Daoy (cell line): ENCODE measurements at places on chromosomes 7 and 10.

DNA sequence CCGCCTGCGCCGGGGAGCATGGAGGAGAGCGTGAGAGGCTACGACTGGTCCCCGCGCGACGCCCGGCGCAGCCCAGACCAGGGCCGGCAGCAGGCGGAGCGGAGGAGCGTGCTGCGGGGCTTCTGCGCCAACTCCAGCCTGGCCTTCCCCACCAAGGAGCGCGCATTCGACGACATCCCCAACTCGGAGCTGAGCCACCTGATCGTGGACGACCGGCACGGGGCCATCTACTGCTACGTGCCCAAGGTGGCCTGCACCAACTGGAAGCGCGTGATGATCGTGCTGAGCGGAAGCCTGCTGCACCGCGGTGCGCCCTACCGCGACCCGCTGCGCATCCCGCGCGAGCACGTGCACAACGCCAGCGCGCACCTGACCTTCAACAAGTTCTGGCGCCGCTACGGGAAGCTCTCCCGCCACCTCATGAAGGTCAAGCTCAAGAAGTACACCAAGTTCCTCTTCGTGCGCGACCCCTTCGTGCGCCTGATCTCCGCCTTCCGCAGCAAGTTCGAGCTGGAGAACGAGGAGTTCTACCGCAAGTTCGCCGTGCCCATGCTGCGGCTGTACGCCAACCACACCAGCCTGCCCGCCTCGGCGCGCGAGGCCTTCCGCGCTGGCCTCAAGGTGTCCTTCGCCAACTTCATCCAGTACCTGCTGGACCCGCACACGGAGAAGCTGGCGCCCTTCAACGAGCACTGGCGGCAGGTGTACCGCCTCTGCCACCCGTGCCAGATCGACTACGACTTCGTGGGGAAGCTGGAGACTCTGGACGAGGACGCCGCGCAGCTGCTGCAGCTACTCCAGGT, 29.7 kb downstream of the CHST12 start:
- DNase-seq, result no peak

GRCh38 chr7:155228459-155228845, 69.2 kb upstream of the INSIG1 start:
- peak; percentile 76 for DNase-seq

DNA sequence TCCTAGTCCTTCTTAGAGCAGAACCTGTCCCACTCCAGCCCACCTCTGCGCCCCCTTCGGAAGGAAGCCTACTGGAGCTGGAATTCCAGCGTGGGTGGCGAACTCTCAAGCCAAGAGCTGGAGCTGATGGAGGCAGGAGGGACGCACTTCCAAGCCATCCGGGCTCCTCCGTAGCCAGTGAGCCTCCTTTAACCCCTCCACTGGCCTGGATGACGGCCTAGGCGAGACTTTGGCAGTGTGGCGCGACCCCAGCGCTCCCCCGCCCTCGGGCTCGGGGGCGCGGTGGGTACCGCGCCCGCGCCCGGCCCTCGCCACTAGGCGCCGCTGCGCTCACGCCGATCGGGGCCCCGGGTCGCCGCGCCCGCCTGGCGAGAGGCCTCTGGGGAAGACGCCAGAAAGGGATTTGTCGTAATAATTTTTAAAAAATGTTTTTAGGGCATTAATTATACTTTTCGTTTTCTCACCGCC, 5.1 kb upstream of the EMX2 start:
- peak; percentile 49 for DNase-seq

GRCh38 chr10:74814797-74815196, 11.6 kb upstream of the KAT6B start:
- no peak for DNase-seq

DNA sequence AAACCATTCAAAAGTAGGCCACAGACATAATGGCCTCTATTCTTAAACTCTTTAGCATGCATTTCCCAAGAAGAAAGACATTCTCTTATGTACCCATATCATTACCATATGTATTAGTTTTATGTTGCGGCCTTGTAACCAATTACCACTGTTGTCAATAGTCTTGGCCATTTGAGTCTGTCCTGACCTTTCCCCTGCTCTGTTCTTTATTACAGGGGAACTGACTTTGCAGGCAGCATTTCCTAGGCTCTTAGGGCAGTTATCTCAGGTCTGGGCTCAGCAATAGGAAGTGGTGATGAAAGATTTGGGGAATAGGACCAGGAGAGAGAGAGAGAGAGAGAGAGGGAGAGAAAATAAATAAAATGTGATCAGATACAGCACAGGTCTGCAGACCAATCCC, 194.5 kb upstream of the LRGUK start:
- DNase-seq, result no peak

DNA sequence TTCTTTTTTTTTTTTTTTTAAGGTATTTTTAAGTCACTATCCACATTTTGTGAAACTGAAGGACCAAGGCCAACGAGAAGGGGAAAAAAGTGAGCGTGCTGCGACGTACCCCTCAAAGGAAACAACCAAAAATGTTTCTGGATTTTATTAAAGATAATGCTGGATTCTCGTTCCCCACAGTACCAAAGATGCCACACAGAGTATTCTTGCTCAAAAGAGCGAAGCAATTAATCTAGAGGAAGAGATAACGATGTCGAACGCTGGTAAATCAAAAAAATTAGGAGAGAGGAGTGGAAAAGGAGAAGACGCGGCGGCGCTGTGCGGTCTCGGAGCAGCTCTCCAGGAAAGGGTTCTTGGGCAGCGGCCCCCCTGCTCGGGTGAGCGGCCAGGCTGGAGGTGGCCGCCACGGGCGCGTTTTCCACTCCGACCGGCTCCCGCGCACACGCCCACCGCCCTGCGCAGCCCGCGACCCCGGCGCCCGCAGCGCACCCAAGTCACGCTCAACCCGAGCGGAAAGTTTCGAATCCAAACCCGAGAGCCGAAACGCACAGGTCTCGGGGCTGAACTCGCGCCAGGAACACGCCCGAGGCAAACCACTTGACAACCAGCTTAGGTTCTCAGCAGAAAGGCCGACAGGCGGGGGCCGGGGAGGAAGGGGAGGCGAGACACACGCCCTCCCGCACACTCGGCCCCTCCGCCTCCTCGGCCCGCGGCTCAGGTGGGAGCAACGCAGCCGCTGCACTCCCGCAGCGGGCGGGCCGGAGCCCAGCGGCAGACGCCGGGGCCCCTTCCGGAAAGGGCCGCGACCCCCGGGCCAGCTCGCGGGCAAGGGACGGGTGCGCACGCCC, 989 bp downstream of the SRPK2 start:
- DNase-seq, result peak; percentile 86

GRCh38 chr7:44386139-44386913, 60.9 kb upstream of the CAMK2B start:
- DNase-seq, result peak; percentile 58

- no peak for DNase-seq
Measured at GRCh38 chr7:100649826-100650565, 6.3 kb downstream of the ACTL6B start.
